Cardiac ventricle fibroblast (primary cell): ENCODE measurements at places on chromosomes 1 and 21. TPM values are rescaled to one million over a fixed set of nuclear protein-coding genes. Genes with fewer than 3 reads are reported as not detected.

SPRR3 gene
- not detected in 2 replicates for total RNA-seq

MPL gene
- not detected in 2 replicates for total RNA-seq

SLC9C2 gene
- total RNA-seq: not detected in 2 replicates

ZNF691 gene
- total RNA-seq: 5.2 and 5.7 TPM in 2 replicates

MARK1 gene
- 0.78 and 0.94 TPM in 2 replicates for total RNA-seq
